ENCODE measurements at places on chromosomes 5 and 9.

GRCh38 chr5:142175039-142175438 lies 66.5 kb downstream of the NDFIP1 start:
- no peak for DNase-seq

- DNase-seq, result no peak
Observed at GRCh38 chr9:35684921-35685320, 4.8 kb downstream of the TPM2 start.

DNA sequence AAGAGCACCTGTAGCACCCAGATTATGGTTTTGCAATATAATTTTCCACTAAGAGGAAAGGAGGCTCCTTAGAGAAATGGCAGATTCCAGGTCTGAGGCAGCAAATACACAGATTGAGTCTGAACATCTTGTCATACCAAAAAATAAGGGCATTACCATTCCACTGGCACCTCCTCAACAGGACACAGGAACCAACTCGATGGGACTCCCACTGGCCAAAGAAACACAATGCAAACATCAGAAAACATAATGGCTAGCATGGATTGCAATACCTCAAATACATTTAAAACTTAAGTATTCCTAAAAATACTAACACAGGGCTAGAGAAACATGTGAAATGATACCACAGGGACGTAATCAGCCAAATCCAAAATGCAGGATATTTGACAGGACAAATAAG lies 12.4 kb upstream of the RANBP17 start:
- no peak for DNase-seq

GRCh38 chr9:131724683-131725082 lies 15.2 kb downstream of the RAPGEF1 start:
- DNase-seq, result no peak

- no peak for DNase-seq
Observed at GRCh38 chr5:174325961-174326360, 280.5 kb downstream of the NSG2 start.

DNA sequence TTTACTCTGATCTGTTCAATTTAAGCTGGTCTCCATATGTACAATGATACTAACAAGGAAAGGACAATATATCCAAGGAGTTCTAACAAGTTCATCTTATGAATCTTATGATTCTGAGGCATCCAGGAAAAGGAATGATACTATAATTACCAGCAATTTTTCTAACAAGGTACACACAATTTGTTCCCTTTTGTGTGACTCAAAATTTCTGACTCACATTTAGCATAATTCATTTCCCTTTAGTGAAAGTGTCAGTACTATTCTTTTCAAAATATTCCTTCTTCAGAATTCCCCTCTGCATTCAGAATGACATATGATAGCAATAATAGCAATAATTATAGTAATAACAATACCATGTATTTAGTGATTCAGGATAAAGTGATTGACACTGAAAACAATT lies 594.8 kb downstream of the DMRTA1 start:
- no peak for DNase-seq

- DNase-seq, result no peak
Observed at GRCh38 chr9:134918646-134919045, 934 bp upstream of the FCN1 start.

DNA sequence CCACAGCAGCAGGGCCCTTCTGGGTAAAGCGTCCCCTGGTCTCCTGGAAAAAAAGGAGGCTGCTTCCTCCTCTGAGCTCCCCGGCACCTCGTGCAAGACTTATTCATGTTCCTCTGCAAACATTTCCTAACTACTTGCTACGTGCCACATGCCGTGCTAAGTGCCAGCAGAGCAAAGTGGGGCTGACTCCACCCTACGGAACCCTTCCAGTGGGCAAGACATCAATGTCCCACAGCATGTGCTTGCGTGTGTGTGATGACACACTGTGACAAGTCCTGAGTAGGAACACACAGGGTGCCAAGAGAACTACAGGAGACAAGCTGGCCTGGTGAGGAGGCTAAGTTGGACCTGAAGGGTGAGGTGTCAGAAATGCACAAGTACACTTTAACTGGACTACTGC lies 57.4 kb downstream of the SEMA4D start:
- DNase-seq, result no peak

DNA sequence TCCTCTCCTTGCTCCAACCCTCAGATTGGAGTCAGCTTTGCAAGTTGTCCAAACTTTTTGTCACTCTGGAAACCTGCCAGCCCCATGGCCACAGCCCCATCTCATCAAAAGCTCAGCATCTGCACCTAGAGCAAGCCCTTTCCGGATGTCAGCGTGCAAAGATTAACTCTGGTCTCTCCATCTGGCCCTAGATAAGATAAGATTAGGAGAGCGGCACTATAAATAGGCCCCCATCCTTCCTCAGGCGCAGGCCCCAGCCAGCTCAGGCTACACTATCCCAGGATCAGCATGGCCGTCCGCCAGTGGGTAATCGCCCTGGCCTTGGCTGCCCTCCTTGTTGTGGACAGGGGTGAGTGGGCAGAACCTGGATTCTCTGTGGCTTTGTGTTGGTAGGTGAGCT lies at the start of gene SPINK4:
TSS of gene SPINK4 (plus strand) at position 247 of the 400 bp plus-strand sequence. CDS start at position 289, 42 bp downstream.
- no peak for DNase-seq

DNA sequence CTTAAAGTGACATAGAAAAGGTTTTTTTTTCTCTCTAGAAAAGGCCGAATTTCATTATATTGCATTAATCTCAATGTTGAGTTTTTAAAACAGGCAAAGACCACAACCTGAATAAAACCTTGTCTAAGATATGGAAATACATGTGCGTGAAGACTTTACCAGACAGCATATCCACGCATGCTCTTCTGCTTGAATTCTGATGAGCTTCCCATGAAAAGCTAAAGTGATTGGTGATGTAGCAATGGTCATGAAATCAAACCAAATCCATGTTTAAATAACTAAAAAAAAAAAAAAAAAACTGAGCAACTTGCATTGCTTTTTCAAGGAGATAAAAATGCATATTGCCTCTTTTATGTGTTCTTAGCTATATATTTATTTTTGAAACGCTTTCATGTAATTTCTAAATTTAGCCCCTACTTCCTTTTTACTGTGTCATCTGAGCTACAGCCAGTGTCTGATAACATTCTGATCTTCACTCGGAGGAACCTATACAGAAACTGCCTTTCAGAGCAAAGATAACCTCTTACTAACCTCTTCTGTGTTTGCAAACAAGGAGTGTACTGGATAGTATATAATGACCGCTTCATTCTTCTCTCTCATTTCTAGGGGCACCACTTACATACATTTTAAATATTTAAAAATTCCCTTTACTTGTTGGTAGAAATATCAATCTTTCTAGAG lies 179.1 kb upstream of the GNA14 start:
- DNase-seq, result no peak

DNA sequence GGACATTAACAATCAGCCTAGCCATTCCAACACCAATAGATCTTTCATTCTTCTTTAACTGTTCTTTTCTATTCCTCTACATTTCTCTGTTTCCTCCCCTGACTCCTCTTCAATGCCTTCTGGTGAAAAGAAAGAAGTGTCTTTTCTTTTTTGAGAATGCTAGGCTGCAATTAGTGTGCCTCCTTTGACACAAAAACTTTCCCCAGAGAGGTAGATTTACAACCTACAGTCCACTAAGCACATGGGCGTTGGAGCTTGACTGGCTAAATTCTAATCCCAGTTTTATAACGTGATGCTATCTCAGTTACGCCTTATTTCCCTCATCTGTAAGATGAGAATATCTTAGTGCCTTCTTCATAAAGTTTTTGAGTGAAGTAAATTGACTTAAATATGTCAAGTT lies 16.9 kb upstream of the ANKRD55 start:
- no peak for DNase-seq

- no peak for DNase-seq
Observed at GRCh38 chr5:167643631-167644280, 647.7 kb upstream of the WWC1 start.

DNA sequence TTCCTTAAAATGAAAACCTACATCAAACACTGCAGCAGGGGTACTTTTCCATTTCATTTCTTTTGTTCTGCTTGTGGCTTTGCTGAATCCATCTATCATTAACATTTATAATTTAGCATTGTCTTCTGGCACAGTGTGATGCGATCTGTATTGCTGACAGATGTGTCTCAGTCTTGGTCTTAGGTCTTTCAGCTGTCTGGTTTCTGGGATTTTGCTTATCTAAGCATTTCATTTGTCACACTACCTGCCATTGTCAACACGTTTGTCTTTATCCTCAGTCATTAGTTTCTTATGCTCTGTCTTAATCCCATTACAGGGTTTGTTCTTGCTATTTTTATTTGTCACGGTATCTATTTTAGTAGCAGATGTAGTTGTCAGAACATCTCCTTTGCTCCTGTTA lies 303.1 kb downstream of the IZUMO3 start:
- no peak for DNase-seq

DNA sequence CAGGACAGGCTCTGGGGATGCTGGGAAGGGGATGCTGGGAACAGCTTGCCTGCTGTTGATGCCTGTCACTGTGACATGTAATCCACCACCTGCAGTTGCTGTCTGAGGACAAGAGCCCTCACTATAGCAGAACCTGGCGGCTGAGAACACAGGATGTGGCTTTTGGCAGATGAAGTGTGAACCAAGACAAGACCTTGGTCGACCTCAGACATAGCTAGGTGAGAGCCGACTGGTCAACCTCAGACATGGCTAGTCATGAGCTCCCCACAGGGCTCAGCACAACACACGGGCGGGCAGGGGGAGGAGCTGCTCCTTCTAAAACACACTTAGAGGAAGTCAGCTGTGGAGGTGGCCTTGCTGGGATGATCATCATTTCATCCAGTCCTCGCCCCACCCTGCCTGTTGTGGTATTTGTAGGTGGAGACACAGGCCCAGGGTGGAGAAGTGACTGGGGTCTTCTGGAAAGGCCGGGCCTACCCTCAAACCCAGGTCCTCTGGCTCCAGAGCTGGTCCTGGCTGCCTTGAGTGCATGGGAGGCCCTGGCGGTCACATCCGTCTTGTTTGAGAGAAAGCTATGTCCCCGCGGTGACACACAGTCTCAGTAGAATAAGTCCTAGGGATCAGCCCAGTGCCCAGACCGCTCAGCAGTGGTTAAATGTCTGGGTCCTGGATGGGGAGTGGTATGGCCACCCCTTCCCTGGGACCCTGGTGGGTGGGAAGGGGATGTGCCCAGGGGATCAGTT lies 6.1 kb downstream of the SUSD3 start:
- no peak for DNase-seq

DNA sequence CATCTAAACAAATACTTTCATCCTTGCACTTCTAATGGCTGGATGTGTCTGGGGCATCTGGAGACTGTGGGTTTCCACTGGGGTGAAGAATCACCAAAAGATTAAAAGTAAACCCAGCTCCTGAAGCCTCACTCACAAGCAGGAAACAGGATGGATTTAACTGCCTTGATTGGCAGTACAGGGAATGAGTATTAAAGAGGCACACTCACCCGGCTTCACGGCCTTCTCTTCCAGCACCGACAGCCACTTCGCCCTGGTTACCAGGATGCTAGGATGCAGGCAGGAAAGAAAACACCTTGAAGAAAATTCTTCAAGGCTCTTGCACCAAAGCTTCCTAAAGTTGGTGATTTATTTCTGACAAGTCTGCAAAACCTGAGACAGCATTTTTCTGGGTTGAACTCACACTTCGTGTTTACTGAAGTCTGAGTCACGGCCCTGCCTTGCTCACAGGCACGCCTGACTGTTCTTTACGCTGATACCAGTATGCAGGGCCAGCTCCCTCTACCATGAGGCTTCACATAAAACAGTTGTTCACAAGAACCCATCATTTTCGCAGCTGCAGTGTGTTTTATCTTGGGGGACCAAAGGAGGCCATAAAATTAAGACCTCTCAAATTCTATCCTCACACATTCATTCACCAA lies 56.5 kb upstream of the ZNF354A start:
- peak; percentile 52 for DNase-seq

DNA sequence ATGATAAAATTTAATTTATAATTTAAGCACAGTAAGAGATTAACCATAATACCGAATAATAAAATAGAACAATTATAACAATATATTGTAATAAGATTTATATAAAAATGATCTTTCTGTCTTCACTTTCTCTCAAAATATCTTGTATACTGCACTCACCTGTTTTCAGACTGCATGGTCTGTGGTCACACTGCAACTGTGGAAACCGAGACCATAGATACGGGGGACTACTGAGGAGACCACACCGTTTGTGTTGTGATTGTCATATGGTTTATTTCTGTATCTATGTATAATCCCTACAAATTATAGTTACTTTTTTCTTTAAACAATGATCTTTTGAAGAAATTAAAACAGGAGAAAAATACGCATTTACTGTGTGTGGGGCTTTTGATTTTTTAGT lies 78.8 kb upstream of the TNFAIP8 start:
- DNase-seq, result no peak

DNA sequence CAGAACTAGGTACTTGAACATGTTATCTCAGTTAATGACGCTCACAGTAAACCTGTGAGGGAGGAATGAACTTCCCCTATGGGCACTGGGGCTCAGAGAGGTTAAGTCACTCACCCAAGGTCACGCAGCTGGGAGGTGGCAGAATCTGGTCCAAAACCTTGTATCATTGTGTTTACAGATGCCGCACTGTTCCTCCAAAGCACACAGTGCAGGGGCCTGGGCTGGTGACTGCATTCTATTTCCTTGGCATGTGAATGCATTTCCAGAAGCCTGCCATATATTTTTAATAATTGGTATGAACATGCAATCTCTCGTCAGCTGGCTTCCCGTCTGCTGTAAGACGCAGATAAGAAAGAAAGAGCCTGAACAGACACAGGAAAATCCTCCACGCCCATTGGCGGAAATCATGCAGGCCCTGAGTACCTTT lies 77.0 kb upstream of the TBC1D2 start:
- no peak for DNase-seq

- DNase-seq, result no peak
Observed at GRCh38 chr5:79008362-79008761, 23.3 kb upstream of the ARSB start.

- DNase-seq, result no peak
Observed at GRCh38 chr9:75088646-75089372, 495 bp downstream of the OSTF1 start.

DNA sequence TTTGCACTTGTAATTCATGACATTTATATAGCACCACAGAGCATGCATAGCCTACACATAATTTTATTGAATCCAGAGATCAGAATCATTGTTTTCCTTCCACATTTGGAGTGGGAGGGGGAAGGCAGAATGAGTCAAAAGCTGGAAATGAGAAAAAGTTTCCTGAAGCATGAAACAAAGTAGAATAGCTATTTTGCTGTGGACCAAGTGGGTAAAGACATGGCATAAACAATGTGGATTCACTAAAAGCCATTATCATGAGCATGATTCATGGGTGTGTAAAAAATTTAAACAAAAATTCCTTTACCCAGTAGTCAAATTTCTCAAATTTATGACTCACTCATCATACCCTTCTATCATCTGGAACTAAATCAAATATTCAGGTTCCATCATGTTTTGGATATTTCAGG lies 97.9 kb downstream of the YIPF5 start:
- DNase-seq, result peak; percentile 73

DNA sequence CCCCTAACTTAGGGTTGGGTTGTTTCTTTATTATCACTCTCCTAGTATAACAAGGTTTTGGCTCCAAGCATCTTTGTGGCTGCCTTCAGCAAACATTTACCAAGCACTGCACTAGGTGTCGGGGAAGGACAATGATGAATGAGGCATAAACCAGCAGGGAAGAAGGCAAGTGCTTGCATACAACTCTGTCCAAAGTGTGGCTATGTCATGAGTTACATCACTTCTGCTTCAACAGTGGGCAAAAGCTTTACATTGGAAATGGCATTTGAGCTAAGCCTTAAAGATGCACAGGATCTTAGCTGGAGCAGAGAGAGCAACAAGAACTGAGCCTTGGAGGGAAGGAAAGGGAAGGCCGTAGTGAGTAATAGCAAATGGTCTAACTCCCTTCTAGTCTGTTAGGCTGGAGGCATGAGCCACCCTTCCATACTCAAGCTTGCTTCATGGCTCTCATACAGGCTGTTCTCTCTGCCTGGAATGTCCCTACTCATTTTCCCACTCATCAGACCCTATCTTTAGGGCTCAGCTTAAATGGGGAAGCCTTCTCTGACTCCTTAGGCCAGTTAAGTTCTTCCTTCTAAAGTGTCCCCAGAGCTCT lies 121.8 kb downstream of the SEMA6A start:
- no peak for DNase-seq
